ENCODE measurements at places on chromosomes 1 and 21. TPM values are rescaled to one million over a fixed set of nuclear protein-coding genes. Genes with fewer than 3 reads are reported as not detected.

IFI44L gene
- polyA plus RNA-seq, result 0.41 TPM

LCA5L gene
- 0.31 TPM for polyA plus RNA-seq

NR1I3 gene
- polyA plus RNA-seq, result not detected

A3GALT2 gene
- not detected for polyA plus RNA-seq

KRTAP19-1 gene
- not detected for polyA plus RNA-seq

CTTNBP2NL gene
- polyA plus RNA-seq, result 14.0 TPM

EDARADD gene
- 2.0 TPM for polyA plus RNA-seq

GPR25 gene
- polyA plus RNA-seq, result 0.55 TPM

NOTCH2NLA gene
- polyA plus RNA-seq, result 19.0 TPM

Data from esophagus (tissue), 2 donors.